Activated naive CD4-positive, alpha-beta T cell treated with anti-CD3 and anti-CD28 coated beads for 36 hours (primary cell): ENCODE measurements at places on chromosomes 2 and 18. TPM values are rescaled to one million over a fixed set of nuclear protein-coding genes. Genes with fewer than 3 reads are reported as not detected.

Gene GFPT1
- 36.0 TPM for total RNA-seq

Gene C2orf66
- total RNA-seq, result not detected

Gene LYPD6B
- not detected for total RNA-seq

Gene UNC80
- total RNA-seq, result not detected

- no peak for DNase-seq
These were observed 496.7 kb downstream of the STK39 start for GRCh38 chr2:167750675-167751074.

DNA sequence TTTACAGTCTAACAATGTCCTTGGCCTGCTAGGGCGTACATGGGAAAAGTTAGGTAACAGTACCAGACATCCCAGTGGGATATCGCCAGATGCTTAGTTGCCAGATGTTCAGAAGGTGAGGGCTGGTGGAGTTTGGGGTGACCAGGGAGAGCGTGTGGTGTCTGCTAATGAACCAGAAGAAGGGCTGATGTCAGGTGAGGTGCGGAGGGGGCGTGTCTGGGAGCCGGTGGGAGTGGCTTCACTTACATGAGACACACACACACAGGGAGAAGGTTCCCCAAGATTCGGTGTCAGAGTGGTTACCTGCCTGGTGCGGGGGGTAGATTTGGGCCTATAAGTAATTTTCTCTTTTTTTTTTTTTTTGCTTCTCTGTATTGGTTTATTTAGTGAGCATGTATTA lies 12.2 kb downstream of the RAB31 start:
- no peak for DNase-seq

- DNase-seq, result no peak
These were observed 16.9 kb downstream of the ATL2 start for GRCh38 chr2:38360177-38360576.

DNA sequence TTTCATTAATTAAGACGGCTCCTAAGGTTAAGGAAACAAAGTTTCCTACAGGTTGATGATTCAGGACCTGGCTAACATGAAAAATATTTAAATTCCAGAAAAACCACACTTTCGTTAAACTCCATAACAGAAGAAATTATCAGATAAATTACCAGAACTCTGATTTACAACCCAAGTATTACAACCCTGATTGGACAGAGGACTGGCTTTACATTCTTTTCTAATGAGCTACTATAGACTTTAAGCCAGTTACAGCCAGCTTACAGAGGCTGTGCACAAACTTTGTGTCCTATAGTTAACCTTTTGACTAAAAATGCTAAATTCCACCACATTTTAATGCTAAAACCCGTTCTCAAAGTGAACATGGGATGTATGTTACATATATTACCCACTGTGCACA lies 458.6 kb downstream of the KCNJ3 start:
- DNase-seq, result no peak

DNA sequence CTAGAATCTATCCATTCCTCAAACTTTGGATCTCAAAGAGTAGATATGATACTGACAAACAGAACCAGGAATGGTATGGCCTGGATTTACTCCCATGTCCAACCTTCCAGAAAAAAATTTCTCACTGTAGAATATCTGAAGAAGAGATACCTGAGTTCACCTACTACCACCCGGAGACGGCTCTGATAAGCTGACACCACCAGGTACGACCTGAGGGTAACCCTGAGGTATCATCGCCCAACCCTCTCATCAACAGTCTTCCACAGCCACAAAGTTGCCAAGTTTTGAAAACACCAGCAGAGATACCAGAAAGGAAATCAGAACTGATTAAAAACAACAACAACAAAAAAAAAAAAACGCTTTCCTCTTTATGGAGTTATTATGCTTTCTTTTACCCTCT lies 102.9 kb downstream of the LRP2 start:
- no peak for DNase-seq

GRCh38 chr2:217905395-217905794 lies 97.4 kb downstream of the TNS1 start:
- no peak for DNase-seq

- DNase-seq, result no peak
These were observed 334.7 kb downstream of the HRH4 start for GRCh38 chr18:24795129-24795528.

GRCh38 chr2:89833780-89834117 lies 1142.3 kb downstream of the RPIA start:
- no peak for DNase-seq
